ENCODE measurements at places on chromosomes 5 and 9.

DNA sequence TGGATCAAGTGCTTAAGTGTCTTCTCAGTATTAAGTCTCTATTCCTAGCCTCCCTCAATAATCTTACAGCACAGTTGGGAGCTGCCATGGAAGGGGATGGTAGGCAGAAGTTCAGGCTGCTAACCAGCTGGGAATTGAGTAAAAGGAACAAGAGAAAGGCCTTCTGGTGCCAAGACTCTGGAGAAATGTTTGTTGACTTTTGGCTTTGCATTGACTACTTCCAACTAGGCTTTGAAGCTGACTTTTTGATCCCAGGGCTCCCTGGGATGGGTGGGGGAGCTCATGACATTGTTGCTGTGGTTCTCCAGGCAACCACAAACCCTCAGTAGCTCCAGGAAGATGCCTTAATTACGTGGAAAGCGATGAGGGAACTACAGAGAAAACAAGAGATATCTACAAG lies 85.2 kb upstream of the HTR4 start:
- no peak for DNase-seq

GRCh38 chr9:34544035-34544434 lies 21.2 kb upstream of the ENHO start:
- DNase-seq, result no peak

DNA sequence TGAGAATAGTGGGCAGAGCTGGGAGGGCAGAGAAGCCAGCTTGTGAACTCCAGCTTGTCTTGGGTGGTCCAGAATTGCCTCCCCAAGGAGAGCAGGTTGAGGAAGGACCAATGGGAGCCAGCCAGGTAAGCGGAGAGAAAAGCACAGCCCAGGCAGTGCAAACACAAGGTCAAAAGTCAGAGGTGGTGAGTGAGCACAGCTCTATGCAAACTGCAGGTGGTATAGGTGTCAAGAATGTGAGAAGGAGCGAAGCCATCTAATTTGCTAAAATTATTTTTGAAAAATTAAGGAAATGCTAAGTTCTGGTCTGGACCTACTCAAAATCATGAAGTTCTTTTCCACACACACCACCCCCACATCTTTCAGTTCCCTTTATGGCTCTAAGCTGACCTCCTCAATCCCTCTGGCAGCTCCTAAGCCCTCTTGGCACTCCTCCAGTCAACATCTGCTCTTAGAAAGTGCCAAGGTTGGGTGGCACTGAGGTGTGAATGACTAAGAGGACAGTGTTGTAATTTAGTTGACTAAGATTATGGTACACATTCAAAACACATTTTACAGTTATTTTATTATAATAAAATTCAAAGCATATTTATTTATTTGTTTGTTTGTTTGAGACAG lies 6.6 kb upstream of the OTULINL start:
- DNase-seq, result no peak

DNA sequence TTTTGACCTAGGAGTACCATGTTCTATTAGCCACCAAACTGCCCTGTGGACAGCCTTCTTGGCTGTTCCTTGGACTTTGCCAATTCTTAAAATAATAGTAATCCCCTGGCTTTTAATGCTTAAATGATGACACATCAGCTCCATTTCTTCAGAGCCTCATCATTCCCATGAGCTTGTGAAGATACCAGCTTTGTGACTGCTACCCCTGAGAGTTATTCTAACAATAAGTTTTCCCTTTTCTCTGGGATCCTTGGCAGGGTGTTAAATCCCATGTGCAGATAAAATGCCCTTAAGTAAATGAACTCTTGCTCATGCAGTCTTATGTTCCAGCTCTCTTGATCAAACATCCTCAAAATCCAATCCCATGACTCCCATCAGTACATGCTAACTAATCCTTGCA lies 415.3 kb downstream of the CETN3 start:
- no peak for DNase-seq

- DNase-seq, result no peak
These were observed 76.2 kb upstream of the PTCH1 start for GRCh38 chr9:95592931-95593330.

DNA sequence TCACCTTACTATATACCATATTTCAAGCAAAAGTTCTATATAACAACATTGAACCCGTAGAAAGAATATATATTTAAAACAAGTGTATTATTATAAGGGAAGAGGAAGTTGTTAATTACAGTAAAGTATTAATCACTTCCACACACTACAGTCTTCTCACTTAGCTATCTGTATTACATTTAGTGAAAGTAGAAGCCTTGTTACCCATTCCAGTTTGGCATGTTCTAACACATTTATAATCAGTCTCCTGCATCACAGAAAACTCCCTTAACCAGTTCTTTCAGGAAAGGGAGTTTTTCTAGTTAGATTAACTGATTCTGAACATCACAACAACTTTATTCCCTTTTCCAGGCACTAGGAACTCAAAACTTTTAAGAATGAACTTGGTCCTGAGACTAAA lies 6.9 kb downstream of the RAB14 start:
- no peak for DNase-seq

GRCh38 chr5:127826011-127826410 lies 122.8 kb downstream of the CCDC192 start:
- peak; percentile 63 for DNase-seq

GRCh38 chr9:114371343-114371944 lies 16.3 kb downstream of the AKNA start:
- no peak for DNase-seq

Data from fibroblast of villous mesenchyme (primary cell).